IMR-90 (cell line): ENCODE measurements at places on chromosomes 3 and 15. TPM values are rescaled to one million over a fixed set of nuclear protein-coding genes. Genes with fewer than 3 reads are reported as not detected.

DNA sequence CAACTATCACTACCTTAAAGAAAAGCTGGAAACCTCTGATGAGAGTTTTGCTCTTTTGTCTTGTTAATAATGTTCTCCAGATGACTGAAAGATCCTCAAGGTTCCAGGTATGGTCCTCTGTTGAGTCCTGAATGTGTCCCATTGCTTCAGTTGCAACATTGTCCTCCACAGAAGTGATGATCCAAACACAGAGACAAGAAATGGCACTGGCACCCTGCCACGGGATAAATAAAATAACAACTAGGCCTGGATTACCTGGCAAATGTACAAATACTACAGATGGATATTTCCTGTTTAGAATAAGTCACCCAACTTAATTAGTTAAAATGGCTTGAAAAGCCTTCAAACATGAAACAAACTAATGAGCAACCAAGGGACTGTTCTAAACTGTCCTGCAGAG, 58.3 kb downstream of the EIF3J start:
- no peak for DNase-seq

DNA sequence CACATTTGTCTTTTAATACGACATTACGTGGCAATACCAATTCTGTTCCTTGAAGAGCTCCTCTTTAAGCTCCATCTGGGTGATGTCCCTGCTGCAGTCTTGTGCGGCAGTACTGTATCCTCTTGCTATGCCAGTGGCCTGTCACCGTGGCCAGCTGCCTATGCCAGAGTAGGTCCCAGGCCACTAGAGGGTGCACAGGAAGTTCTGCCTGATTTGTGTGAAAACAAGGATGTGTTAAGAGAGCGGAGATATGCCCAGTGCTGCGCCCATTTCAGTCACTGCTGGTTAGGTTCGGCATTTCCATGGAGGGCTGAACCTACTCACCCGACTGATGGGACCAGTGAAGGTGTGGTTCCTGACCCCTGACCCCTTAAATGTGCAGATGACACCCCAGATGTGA, 25.2 kb downstream of the NIPA1 start:
- peak; percentile 12 for DNase-seq

- DNase-seq, result peak; percentile 0
These were observed 198.4 kb upstream of the ZNF717 start for GRCh38 chr3:75983609-75984290.

DNA sequence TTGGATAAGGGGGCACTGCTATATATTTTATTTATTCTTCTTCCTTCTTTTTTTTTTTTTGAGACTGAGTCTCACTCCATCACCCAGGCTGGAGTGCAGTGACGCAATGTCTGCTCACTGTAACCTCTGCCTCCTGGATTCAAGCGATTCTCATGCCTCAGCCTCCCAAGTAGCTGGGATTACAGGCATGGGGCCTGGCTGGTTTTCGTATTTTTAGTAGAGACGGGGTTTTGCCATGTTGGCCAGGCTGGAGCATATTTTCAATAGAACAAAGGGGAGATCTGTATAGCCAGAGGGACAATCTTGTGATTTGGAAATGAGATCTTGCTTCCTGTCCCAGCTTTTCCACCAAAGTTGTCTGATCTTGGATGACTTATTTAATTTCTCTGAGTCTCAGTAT, 133.1 kb upstream of the ABHD17C start:
- DNase-seq, result peak; percentile 17

The TEX55 gene
- total RNA-seq, result not detected in 2 replicates
